Fibroblast of skin of right biceps (primary cell): ENCODE measurements at places on chromosomes 3 and 15.
A peak's percentile ranks its signal among the peaks of the same experiment; 100 is the strongest.

GRCh38 chr3:171221104-171221503 is 194.6 kb upstream of the SLC2A2 start:
- no peak for DNase-seq

DNA sequence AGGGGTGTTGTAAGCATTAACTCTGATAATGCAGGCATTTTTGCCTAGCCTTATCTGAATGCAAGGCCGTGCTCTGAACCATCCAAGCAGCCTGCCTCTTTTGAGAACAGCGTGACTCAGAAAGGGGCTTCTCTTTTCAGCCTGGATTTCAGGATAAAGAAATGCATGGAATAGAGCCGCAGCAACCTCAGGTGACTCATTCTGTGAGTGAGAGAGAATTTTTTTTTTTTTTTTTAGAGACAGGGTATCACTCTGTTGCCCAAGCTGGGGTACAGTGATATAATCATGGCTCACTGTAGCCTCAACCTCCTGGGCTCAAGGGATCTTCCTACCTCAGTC is 20.6 kb upstream of the PDE8A start:
- peak; percentile 90 for DNase-seq

- peak; percentile 44 for DNase-seq
Measured at GRCh38 chr3:105352976-105353375, 13.7 kb upstream of the ALCAM start.

DNA sequence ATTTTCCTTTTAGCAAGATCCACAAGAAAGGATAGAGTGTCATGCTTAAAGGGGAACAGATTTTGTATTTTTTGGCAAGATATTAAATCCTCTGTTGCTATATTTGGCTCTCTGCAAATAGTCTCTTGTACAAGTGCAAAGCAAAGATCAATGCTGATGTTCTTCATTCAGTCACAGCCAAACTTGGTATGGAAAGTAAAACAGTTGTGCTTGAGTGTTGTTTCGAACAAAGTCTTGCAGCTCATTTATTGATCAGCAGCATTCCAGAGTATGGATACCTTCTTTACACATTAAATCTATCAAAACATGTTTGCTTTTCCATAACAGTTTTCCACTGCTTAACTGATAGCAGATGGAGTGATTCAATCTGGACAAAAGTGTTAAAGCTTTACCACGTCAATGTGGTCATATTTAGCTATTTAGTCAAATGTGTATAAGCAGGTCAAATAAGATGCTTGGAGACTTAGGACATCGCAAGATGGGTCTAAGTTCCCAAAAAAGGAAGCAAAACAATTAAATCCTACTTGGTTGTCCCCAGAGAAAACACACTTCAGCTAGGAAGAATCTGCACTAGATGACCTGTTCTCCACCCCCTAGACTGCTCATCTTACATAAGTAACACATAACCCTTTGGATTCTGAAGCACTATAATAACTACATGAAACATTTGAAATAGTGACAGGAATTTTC is 52.4 kb downstream of the VGLL3 start:
- peak; percentile 99 for DNase-seq

GRCh38 chr15:78866803-78867202 is 5.9 kb upstream of the MORF4L1 start:
- DNase-seq = no peak

- no peak for DNase-seq
Measured at GRCh38 chr15:71352765-71353164, 237.5 kb downstream of the THSD4 start.

DNA sequence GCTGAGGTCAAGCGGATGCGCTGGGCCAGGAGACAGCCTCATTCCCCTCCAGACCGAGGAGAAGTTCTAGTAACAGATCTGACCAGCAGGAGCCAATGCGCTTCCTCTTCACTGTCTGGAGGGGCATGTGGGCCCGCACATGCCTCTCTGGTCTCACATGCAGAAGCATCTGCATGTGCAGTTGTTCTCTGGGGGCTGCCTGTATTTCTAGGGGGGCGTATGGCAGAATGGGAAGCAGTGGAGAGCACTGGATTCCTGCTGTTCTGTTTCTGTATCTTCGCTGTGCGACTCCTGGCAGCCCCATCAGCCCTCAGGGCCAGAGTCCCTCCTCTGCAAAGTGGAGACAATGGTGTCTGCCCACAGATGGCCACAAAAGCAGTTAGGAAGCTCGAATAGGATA is 170.4 kb upstream of the IQSEC1 start:
- DNase-seq = no peak

DNA sequence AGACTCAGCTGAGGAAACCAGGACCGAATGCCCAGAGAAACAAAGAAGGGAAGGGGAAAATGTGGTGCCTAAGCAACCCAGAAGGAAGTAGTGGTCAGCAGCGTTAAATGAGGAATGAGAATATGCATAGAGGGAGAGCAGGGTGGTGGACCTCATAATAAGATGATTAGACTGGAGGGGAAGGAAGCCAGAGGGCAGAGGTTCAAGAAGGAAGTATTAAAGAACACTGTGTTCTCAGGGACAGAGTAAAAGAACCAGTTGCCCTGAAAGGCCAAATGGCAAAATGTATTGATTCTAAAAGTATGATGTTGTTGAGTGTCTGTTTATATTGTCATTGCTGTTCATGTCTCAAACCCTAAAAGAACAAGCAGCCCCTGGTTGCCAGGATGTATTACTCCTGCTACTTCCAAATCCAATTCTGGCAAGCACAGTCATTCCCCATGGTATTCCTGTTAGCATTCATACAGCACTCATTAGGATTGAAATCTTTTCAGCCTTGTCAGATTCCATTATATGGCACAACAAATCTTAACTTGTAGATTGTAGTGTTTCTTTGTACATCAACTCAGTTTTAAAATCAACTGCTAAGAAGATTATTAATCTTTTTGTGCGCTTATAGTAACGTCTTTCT is 23.4 kb downstream of the P2RY1 start:
- no peak for DNase-seq

GRCh38 chr15:62719316-62719715 is 323.2 kb upstream of the TPM1 start:
- DNase-seq = peak; percentile 62

DNA sequence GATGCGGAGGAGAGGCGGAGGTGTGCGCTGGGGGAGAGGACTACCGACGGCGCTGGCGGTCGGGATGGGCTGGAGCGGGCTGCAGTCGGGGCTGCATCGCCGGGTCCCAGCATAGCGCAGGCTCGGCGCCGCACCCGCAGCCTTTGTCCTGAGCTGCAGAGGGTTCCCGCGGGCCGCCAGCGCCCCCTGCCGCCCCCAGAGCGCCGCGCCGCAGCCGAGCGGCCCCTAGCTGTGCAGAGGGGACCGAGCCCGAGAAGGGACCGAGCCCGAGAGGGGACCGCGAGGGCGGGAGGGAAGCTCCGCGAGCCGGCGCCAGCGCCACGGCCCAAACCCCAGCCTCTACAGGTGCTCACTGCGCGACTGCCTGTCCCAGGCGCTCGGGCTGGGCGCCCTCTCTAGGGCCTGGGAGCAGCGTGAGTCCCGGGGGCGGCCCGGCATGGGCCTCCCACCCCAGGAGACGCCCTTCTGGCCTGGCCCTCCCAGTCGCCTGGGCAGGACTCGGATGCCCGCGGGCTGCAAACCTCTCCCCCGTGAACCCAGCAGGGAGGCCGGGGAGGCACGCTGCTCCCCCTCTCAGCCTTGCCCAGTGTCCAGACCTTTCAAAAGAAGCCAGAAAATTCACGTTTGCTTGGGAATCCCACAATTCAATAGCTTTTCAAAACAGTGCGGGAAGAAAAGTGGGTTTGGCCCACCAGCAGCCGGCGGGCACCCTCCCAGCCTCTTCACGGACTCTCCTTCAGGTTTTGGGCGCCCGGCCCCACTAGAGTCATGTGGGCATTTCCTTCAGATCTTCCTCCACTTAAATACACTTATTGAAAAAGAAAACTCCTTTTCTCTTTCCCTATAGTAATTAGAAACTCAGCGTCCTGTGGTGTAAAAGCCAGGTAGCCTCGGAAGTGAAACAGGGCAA is 134.7 kb downstream of the TPRA1 start:
- peak; percentile 68 for DNase-seq

DNA sequence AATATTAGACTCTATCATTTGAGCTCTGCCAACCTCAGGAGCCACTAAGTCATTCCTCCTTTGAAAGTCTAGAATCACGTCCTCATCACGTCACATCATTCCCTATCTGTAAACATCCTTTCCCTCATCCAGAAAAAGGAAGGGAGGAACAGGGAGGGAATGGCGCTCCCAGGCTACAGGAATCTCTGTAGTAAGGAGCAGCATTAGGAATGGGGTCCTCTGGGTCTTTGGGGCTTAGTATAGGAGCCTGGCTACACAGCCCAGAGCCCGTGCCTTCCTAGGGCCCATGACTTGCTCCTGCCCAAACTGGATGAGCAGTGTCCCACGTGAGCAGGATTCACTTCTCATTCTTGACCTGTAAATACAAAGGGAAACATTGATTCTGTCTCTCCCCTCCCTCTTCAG is 1.6 kb downstream of the TAGLN3 start:
- DNase-seq = no peak

DNA sequence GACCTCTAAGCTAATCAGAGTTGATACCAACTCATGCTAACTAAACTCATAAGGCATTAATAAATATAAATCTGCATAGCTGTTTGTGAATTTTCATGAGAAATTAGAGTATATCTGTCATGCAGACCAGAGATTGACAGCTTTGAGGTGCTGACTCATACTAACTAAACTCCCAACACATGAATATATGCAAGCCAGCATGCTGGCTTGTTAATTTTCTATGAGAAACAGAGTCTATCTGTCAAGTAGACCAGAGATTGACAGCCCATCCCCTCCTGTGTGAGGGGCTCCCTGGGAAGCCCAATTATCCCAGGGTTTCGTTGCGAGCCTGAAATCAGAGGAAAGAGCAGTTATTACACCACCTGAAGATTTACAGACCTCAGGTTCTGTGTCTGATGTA is 69.3 kb downstream of the CD47 start:
- DNase-seq = no peak

DNA sequence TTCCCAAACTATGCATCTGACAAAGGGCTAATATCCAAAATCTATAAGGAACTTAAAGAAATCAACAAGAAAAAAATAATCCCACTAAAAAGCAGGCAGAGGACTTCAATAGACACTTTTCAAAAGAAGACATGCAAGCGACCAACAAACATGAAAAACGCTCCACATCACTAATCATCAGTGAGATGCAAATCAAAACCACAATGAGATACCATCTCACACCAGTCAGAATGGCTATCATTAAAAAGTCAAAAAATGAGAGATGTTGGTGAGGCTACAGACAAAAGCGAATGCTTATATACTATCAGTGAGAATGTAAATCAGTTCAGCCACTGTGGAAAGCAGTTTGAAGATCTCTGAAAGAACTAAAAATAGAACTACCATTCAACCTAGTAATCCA is 20.2 kb downstream of the CFAP44 start:
- no peak for DNase-seq

DNA sequence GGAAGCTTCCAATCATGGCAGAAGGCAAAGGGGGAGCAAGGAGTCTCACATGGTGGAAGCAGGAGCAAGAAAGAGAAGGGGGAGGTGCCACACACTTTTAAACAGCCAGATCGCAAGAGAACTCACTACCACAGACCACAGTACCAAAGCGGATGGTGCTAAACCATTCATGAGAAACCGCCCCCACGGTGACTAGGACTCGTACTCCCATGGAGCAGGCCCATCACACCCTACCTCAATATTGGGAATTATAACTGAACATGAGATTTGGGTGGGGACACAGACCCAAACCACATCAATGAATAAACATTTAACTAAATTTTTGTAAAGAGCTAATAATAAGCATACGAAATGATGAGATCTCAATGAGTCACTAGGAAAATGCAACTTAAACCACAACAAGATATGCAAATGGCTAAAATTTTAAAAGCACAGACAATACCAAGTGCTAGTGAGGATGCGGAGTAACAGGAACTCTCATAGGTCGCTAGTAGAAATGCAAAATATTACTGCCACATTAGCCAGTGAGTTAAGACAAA is 10.0 kb downstream of the MRPS25 start:
- peak; percentile 25 for DNase-seq
